ENCODE measurements at places on chromosomes 3 and 15.

- DNase-seq: no peak
Measured at GRCh38 chr15:65551183-65551582, 20.9 kb downstream of the HACD3 start.

DNA sequence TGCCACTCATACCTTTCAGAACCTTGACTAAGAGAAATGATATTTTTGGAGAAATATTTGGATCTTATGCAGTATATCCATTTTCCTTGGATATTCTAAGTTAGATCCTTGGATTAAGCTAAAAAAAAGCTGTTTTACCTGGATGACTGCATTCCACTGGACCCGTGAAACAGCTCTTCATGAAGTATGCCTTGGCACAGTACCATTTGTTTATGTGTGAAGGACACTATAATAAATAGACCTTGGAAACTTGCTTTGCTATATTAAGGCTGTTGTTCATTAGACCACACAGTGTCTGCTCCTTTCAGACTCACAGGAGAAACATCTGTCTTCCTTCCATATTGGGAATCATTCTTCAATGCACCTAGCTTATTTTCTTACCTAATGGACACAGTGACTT lies 651.0 kb upstream of the TGFBR2 start:
- no peak for DNase-seq

DNA sequence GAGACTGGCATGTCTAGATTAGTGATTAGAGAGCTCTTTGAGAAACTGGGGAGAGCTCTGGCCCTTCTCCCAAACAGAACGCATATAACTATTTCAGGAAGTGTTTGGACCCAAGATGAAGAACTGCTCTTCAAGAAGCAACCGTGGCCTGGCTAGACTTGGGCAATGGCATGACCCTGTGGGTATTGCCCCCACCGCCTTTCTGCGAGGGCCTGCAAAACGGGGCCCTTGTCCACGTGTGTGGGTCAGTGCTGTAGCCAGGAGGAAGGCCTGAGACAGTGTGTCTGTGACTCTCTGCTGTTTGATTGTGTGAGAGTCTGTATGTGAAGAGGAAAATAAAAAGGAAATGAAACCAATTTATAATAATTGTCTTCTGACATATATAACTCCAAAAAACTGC lies 42.5 kb downstream of the EEFSEC start:
- no peak for DNase-seq

DNA sequence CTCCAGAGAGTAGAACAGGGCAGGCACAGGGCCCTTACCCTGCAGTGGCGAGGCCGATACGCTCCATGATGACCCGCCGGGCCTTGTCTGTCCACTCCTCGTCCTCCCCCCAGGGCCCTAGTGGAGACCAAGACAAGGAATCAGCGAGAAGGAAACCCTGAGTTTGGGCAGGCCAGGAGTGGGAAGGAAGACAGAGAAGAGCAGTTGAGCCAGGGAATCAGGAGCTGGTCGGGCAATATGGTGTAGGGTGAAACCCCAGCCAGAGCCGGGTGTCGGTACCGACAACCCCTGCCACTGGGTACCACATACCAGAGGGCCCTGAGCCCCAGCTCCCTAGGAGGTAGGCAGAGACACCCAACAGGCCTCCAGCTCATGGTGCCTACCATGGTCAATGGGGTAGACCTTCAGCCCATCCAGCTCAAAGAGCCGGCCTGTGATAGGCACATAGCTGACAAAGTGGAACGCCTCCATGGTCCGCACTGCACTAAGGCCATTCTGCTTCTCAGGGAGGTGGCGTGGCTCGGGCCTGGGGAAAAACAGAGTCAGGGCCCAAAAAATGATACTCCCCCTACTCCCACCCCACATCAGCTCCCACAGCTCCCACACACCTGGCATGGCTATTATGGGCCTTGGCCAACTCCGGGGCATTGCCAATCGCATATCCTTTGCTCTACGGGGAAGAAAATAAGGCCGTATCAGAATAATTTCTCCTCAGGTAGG lies 38.0 kb downstream of the SEMA3G start:
- no peak for DNase-seq

DNA sequence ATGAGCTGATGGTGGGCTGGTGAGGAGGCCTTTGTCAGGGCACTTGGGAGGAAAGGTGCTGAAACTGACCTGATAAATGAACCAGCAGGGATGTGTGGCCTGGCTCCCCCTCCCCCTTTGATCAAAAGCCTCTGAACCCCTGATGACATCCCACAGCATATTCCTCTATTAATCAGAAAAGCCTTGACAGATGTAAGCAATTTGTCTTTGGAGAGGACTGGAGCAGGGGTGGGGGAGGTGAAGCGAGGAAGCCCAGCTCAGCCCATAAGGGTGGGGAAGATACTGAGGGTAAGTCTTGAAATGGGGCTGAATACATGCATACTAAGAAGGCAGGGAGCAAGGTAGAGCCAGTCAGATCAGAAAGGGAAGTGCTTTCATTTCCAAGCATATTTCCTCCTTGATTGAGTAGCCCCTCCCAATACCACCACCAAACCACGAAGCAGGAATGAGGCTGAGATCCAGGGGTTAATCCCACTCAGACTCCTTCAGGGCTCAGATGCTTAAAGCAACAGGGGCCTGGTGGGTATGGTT lies 34.7 kb upstream of the MRPS22 start:
- no peak for DNase-seq

DNA sequence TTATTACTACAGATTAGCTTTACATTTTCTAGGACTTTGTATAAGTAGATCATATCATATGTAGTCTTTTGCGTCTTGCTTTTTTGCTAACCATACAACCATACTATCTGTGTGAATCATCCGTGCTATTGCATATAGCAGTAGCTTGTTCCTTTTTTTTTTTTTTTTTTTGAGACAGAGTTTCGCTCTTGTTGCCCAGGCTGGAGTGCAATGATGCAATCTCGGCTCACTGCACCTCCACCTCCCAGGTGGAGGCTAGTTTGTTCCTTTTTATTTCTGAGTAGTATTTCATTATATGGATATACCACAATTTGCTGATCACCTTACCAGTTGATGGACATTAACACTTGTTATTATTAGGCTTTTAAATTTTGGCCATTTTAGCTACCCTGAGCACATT lies 54.5 kb upstream of the TBL1XR1 start:
- no peak for DNase-seq

Data from AG09319 (cell line).